ENCODE measurements at places on chromosomes 4 and X.

GRCh38 chrX:121666171-121666570 is 618.8 kb downstream of the GLUD2 start:
- no peak for DNase-seq

DNA sequence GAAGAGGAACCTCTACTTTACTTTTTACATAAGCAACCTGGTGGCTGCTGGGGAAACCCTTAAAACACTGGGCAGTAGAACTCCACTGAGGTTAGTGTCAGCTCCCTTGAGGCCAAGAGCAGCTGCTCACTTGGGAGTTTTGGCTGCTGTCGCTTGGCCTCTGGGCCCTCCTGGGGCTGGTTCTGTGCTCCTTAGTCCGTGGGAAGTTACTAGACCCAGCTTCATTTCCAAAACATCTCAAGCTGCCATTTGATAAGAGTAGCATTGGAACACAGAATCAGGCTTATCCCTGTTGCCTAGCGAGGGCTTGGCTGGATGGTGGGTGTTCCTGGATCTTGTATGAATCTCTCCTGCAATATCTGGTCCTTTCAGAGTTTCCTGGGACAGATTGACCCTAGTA is 26.1 kb downstream of the RNF4 start:
- DNase-seq = no peak

DNA sequence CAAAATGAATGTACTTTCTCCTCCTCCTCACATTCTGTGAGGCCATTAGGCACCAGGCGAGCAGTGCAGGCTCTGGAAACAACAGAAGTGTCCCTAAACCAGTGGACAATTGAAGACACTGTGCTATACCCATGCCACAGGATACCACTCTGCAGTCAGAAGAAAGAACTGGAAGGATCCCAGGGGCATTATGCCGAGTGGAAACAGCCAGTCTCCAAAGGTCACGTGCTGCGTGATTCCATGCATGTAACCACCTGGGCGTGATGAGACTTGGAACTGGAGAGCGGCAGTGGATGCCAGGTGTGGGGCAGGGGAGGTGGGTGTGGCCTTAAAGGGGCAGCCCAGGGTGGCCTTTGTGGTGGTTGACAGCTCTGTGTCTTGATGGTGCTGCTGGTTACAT is 139.4 kb downstream of the EVC2 start:
- no peak for DNase-seq

- no peak for DNase-seq
Observed at GRCh38 chr4:1401409-1402020, 4.7 kb downstream of the NKX1-1 start.

DNA sequence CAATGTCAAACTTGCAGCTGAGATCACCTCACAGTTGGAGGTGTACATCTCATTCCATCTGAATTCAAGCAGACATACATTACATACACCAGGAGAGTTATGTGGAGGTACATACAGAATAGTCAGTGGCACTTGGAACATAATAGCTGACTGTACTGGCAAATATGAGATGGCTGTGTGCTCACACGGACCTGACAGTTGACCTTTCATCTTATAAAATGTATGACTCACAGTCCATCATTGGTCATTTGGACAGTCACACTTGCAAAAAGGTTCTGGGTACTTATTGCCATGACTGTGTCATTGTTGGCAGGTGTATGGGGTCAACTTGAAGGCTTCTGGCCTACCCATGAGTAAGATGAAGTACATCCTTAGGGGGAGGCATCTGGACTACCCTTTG is 88.6 kb upstream of the WDR1 start:
- DNase-seq = no peak

GRCh38 chrX:97389761-97390192 is 506.1 kb downstream of the RPA4 start:
- DNase-seq = no peak

- DNase-seq = peak; percentile 9
Observed at GRCh38 chr4:122827258-122827878, 737 bp downstream of the FGF2 start.

- no peak for DNase-seq
Observed at GRCh38 chr4:183287677-183288076, 32.4 kb downstream of the CLDN22 start.

GRCh38 chr4:100224160-100224559 is 33.9 kb upstream of the DDIT4L start:
- DNase-seq = no peak

DNA sequence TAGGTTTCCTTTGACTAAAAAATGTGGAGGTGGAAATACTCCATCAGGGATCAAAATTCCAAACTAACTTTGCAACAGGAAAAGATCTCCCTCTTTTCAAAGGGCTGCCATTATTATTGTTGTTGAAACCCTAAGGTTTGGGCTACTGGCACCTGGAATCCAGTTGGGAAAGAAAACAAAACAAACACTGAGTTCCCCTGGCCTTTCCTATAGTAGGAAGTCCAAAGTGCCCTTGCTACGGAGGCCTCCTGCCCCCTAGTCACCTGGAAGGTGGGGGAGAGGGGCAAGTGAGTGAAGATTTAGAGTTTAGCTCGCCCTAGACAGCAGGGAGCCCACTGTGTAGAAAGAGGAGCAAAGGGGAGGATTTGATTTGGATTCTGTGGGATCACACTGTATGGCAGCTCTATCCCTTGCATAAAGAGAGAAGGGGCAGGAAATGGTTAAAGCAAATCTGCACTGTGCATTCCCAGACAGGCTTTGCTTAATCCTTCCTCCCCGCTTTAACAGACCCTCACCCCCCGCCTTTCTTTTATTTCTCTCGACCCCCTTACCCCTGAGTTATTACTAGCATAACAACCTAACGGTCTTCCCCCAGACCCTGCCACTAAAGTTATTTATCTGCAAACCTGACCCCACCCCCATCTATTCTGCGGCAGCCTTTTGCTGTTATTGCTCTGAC is 627 bp upstream of the FAT4 start:
- no peak for DNase-seq

GRCh38 chrX:56066016-56066415 is 166.1 kb upstream of the KLF8 start:
- no peak for DNase-seq
